ENCODE measurements at places on chromosomes 11 and 22.

GRCh38 chr11:114026355-114026754, 33.2 kb upstream of the ZBTB16 start:
- H3K4me1 ChIP-seq = no peaks in the 10 kb centered on the region
- no peak for DNase-seq
- H3K36me3 ChIP-seq = no peaks in the 10 kb centered on the region

GRCh38 chr22:39457198-39457555, 365 bp downstream of the MGAT3 start:
- H3K27ac ChIP-seq = no peak overlapping the region
- H3K36me3 ChIP-seq = no peaks in the 10 kb centered on the region
- no peak for DNase-seq

DNA sequence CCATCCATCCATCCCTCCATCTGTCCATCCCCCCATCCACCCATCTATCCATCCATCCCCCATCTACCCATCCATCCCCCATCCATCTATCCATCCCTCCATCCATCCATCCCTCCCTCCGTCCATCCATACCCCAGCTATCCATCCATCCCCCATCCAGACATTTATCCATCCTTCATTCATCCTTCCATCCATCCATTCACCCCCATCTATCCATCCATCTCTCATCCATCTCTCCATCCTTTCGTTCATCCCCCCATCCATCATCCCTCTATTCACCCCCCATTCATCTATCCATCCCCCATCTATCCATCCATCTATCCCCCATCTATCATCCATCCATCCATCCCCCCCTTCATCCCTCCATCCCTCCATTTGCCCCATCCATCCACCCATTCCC, 97.5 kb downstream of the MPPED1 start:
- H3K4me3 ChIP-seq = no peak overlapping the region
- no peaks in the 10 kb centered on the region for H3K36me3 ChIP-seq
- no peak for DNase-seq
- no peaks in the 10 kb centered on the region for H3K4me1 ChIP-seq
- no peaks in the 10 kb centered on the region for H3K27me3 ChIP-seq
- no peak overlapping the region for H3K27ac ChIP-seq

DNA sequence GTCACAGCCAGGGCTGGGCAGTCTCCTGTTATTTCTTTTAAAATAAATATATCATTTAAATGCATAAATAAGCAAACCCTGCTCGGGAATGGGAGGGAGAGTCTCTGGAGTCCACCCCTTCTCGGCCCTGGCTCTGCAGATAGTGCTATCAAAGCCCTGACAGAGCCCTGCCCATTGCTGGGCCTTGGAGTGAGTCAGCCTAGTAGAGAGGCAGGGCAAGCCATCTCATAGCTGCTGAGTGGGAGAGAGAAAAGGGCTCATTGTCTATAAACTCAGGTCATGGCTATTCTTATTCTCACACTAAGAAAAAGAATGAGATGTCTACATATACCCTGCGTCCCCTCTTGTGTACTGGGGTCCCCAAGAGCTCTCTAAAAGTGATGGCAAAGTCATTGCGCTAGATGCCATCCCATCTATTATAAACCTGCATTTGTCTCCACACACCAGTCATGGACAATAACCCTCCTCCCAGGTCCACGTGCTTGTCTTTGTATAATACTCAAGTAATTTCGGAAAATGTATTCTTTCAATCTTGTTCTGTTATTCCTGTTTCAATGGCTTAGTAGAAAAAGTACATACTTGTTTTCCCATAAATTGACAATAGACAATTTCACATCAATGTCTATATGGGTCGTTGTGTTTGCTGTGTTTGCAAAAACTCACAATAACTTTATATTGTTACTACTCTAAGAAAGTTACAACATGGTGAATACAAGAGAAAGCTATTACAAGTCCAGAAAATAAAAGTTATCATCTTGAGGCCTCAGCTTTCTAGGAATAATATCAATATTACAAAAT, 13.4 kb downstream of the OR51B4 start:
- H3K27ac ChIP-seq = no peak overlapping the region
- H3K4me3 ChIP-seq = no peak overlapping the region
- H3K4me1 ChIP-seq = no peaks in the 10 kb centered on the region
- no peaks in the 10 kb centered on the region for H3K36me3 ChIP-seq

DNA sequence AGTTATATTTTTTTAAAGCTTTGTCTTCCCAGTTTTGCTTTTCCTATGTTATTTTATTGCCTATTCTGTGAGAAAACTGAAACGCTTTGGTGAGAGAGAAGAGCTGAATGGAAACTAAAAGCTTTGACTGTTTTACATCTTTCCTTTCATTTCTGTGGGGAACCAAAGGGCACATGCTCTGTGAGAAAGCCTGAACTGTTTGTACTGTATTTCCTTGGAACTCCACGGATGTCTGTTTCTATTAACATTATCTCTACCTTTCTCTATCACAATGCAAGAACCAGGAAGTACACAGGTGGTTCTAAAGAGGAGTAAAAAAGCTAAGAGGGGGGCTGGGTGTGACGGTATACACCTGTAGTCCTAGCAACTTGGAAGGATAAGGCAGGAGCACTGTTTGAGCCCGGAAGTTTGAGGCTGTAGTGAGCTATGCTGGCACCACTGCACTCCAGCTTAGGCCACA, 43.8 kb downstream of the CELF1 start:
- H3K27me3 ChIP-seq = no peaks in the 10 kb centered on the region
- H3K4me1 ChIP-seq = peaks cover 78% of the 10 kb centered on the region
- H3K4me3 ChIP-seq = no peak overlapping the region
- H3K36me3 ChIP-seq = no peaks in the 10 kb centered on the region
- H3K27ac ChIP-seq = no peak overlapping the region

DNA sequence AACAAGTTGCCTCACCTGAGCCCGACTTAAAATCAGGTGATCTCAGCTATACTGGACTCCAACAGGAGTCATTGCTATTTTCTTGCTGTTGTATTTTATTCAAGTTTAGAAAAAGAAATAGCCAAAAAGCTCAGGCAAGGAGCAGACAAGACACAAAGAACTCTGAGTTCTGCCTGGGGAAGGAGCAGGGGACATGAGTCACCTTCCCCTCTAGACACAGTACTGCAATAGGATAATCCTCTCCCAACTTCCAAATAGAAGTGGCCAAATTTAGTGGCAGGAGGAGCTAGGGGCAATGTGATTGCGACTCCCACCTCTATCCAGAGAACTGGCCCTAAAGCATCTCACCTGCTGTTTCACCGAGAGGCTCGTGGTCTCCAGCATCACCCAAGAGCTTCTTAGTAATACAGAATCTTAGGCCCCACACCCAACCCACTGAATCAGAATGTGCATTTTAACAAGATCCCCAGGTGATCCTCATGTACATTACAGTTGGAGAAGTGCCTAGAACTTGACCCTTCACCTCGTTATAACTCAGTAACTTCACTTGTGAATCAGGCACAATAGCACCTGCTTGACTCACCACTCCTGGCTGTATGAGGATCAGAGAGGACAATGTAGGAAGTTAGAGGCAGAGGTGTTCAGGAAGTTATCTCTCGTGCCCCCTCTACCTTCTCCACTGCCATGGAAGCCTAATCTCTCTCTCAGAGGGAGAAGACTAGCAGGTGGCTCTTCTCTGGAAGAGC, 56.8 kb upstream of the FBXO3 start:
- H3K27ac ChIP-seq = no peak overlapping the region
- no peaks in the 10 kb centered on the region for H3K27me3 ChIP-seq
- H3K36me3 ChIP-seq = no peaks in the 10 kb centered on the region

- no peak overlapping the region for H3K4me3 ChIP-seq
- H3K27me3 ChIP-seq = no peaks in the 10 kb centered on the region
- H3K36me3 ChIP-seq = no peaks in the 10 kb centered on the region
These were observed 594.1 kb downstream of the TBC1D22A start for GRCh38 chr22:47356511-47357011.

DNA sequence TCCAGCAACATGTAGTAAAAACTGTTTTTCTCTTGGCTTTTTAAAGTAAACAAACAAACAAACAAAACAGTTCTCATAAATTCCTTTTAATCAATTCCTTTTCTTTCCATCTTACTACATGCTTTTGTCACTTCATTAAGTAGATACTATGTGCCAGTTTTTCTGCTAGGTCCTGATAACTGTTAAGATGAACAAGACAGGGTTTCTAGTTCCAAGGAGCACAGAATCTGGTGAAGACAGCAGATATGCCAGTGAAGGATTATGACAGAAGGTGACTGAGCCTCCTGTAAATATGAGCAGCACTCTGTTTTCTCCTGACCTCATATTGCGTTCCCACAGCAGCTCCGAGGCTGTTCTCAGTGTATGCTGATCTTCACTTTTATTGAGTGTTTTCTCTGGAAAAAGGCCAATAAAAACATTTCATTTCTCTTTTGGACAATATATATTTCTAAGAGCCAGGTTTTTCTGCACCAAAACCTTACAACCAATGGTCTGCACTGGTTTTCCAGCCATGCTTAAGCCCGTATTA, 45.8 kb downstream of the HEPHL1 start:
- no peaks in the 10 kb centered on the region for H3K36me3 ChIP-seq
- H3K27ac ChIP-seq = no peak overlapping the region
- H3K27me3 ChIP-seq = no peaks in the 10 kb centered on the region
- H3K4me3 ChIP-seq = no peak overlapping the region
- no peak for DNase-seq

- H3K4me1 ChIP-seq = peaks cover 7% of the 10 kb centered on the region
- no peaks in the 10 kb centered on the region for H3K36me3 ChIP-seq
These were observed 40.7 kb upstream of the RTL6 start for GRCh38 chr22:44538518-44539315.

DNA sequence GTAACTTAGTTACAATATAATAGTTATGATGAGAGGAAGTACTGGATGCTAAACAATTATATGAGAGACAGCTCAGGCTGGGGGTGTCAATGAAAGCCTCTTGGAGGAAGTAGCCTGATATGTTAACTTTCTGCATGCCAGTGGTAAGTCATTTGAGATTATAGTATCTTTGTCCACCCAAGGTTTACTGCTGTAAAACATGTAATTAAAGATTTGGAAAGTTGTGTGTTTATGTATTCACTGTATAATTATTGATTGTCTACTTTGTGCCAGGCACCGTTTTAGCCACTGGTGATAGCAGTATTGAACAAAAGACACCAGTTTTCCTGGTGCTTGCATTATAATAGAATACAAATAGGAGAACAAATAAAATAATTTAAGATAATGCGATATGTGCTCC, 624 bp upstream of the DNAJB7 start:
- peaks cover 16% of the 10 kb centered on the region for H3K4me1 ChIP-seq
- DNase-seq = no peak
- H3K27me3 ChIP-seq = no peaks in the 10 kb centered on the region
- no peak overlapping the region for H3K4me3 ChIP-seq

- no peak overlapping the region for H3K27ac ChIP-seq
- no peak overlapping the region for H3K4me3 ChIP-seq
- no peaks in the 10 kb centered on the region for H3K4me1 ChIP-seq
- no peak for DNase-seq
These were observed 15.1 kb downstream of the CDKN1C start for GRCh38 chr11:2870460-2870859.

GRCh38 chr11:12100429-12100828, 10.0 kb upstream of the MICAL2 start:
- no peak for DNase-seq
- H3K27ac ChIP-seq = no peak overlapping the region
- no peaks in the 10 kb centered on the region for H3K27me3 ChIP-seq
- H3K4me3 ChIP-seq = no peak overlapping the region
- no peaks in the 10 kb centered on the region for H3K36me3 ChIP-seq

GRCh38 chr11:113474362-113475159, 637 bp downstream of the DRD2 start:
- peak; percentile 89 for DNase-seq
- no peak overlapping the region for H3K27ac ChIP-seq
- H3K27me3 ChIP-seq = peaks cover 4% of the 10 kb centered on the region
- H3K4me3 ChIP-seq = peak overlapping the region; percentile 12
- H3K36me3 ChIP-seq = no peaks in the 10 kb centered on the region

- H3K4me1 ChIP-seq = no peaks in the 10 kb centered on the region
- no peak for DNase-seq
- H3K4me3 ChIP-seq = no peak overlapping the region
- no peaks in the 10 kb centered on the region for H3K36me3 ChIP-seq
- H3K27me3 ChIP-seq = no peaks in the 10 kb centered on the region
- H3K27ac ChIP-seq = no peak overlapping the region
These were observed 16.4 kb upstream of the TESMIN start for GRCh38 chr11:68767672-68768071.

GRCh38 chr11:113664981-113665710, 41.0 kb downstream of the TMPRSS5 start:
- DNase-seq = no peak
- no peak overlapping the region for H3K4me3 ChIP-seq
- H3K27me3 ChIP-seq = no peaks in the 10 kb centered on the region
- H3K4me1 ChIP-seq = no peaks in the 10 kb centered on the region

GRCh38 chr22:45154383-45154782, 9.3 kb upstream of the NUP50 start:
- H3K4me1 ChIP-seq = peaks cover 18% of the 10 kb centered on the region
- H3K4me3 ChIP-seq = no peak overlapping the region
- H3K36me3 ChIP-seq = no peaks in the 10 kb centered on the region
- no peak overlapping the region for H3K27ac ChIP-seq
- no peaks in the 10 kb centered on the region for H3K27me3 ChIP-seq

DNA sequence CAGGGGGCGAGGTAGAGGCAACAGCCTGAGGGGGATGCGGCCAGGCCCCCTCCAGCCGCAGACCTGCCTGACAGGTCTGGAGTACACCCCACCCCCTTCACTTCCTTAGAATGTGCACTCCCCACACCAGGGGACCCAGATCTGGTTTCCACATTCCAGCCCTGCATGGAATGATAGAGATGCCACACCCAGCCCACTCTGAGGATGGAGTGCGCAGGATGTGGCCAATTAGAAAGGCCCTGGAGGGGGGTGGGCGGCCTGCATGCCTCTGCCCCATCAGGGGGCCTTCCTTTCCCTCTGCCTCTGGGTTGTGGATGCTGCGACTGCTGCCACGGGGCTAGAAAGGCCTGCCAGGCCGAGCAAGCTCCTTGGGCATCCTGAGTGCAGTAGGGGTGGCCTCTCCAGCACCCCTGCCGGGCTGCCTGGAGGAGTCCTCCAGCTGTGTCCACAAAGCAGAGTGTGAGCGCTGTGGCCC, 28.2 kb upstream of the MGAT3 start:
- H3K27ac ChIP-seq = no peak overlapping the region
- no peak for DNase-seq
- H3K4me3 ChIP-seq = no peak overlapping the region
- peaks cover 19% of the 10 kb centered on the region for H3K4me1 ChIP-seq
- H3K36me3 ChIP-seq = no peaks in the 10 kb centered on the region

DNA sequence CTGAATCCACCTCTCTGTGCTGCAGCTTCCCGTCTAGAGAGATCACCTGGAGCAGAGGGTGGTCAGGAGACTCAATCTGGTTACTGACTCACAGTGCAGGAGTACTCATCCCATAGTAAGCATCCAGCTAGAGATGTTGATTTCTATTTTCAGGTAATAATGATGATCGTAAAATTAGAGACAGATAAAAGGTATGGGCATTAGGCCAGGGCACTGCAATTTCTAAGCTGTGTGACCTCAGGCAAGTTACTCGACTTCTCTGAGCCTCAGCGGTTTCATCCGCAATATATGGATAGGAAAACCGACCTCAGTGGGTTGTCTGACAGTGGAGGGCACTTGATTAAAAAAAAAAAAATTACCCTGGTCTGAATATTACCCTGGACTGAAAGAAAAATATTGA, 13.8 kb upstream of the SAMM50 start:
- no peaks in the 10 kb centered on the region for H3K36me3 ChIP-seq
- H3K4me1 ChIP-seq = no peaks in the 10 kb centered on the region
- no peak overlapping the region for H3K4me3 ChIP-seq
- DNase-seq = no peak

- peak; percentile 78 for DNase-seq
- H3K4me1 ChIP-seq = peaks cover 19% of the 10 kb centered on the region
- no peaks in the 10 kb centered on the region for H3K36me3 ChIP-seq
- H3K4me3 ChIP-seq = no peak overlapping the region
- H3K27me3 ChIP-seq = no peaks in the 10 kb centered on the region
These were observed 13.5 kb upstream of the MRGPRD start for GRCh38 chr11:68994161-68994893.

- no peak overlapping the region for H3K27ac ChIP-seq
- H3K4me1 ChIP-seq = no peaks in the 10 kb centered on the region
- H3K27me3 ChIP-seq = no peaks in the 10 kb centered on the region
These were observed 2.1 kb downstream of the APOBEC3B start for GRCh38 chr22:38984224-38984623.
